ENCODE measurements at places on chromosomes 16 and 17.

- no peak for DNase-seq
Observed at GRCh38 chr16:48452991-48453760, 68.0 kb upstream of the SIAH1 start.

DNA sequence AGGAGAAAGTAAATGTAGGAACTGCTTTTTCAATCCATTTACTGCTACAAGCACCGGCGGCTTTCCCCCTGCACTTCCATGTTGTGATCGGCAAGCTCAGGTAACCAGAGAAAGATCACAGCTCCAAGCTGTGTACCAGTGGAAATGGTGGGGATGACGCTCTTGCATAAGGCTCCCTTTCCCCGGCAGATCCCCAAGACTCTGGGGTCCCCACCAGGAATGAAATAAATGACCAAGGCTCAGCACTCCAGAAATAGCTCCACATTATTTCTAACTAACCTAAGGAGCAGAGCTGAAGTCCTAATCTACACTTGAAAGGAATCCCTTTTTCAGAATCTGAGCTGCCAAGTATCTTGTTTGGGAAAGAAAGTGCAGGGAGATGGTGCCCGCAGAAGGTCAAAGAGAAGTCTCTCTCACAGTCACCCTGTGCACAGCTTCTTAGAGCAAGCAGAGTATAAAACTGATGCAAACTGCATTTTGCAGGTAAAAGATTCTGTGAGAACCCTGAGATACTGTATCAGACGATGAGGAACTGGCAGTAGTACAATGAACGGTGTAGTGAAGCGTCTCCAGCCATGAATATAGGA is 11.1 kb downstream of the GRB2 start:
- DNase-seq: no peak

- no peak for DNase-seq
Observed at GRCh38 chr16:89557690-89558490, 2.6 kb upstream of the RPL13 start.

GRCh38 chr16:3235856-3236669 is 1.1 kb upstream of the ZNF200 start:
- DNase-seq: no peak

DNA sequence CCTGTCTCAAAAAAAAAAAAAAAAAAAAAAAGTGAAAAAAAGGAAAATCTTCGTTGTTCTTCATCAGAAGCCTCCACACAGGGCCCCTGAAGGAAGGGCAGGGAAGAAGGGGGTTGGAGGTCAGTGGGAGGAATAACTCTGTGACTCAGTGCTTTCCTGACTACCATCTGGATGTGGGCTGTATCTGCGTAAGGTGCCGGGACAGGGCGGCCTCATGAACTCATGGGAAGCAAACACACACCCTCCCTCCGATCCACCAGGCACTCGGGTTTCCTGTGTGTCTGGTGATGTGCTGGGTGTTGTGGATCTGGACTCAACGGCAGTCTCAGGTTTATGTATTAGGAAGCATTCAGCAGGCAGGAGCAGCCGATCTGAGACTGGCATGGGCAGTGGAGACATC is 691.6 kb downstream of the WWOX start:
- DNase-seq: no peak

- no peak for DNase-seq
Observed at GRCh38 chr17:14775731-14776492, 475.0 kb downstream of the HS3ST3B1 start.

DNA sequence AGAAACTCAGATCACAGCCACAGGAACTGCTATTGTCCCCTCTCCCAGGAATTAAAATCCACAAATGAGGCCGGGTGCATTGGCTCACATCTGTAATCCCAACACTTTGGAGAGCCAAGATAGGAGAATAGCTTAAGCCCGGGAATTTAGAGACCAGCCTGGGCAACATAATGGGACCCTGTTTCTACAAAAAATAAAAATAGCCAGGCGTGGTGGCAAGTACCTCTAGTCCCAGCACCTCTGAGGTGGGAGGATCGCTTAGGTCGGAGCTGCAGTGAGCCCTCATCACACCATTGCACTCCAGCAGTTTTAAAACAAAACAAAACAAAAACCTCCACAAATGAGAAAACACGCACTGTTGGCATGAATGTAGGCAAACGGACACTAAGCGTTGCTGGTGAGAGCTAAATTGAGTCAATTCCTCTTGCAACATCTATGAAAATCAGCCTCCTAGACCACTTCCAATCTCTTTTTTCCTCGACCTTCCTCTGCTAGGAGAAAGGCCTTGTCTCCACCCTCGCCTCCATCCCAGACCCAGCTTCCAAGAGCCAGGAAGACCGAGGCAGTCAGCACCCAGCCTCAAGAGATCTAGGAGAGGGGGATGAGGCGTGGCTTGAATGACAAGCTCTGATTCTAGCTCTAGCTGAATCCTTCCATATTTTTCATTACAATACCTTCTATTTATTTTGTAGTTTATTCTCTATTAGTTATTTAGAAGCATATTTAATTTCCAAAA is 14.8 kb downstream of the TLE7 start:
- no peak for DNase-seq

DNA sequence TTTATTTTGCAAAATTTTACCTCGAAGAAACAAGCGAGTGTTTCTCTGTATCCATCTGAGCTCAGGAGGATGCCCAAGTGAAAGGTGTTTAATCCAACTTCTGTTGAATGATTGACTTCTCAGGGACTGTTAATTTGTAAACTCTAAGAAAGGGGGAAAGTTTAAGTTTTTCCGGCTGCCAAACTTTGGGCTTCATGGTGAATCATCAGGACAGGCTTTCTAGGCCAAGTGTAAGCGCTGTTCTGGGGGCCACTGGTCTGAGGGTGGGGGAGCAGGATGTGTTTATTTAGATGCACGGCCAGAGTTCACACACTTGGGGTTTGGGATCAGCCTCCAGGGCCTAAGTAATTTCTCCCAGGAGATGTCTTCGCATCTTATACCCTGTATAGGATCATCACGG is 110.4 kb downstream of the PITPNC1 start:
- no peak for DNase-seq

DNA sequence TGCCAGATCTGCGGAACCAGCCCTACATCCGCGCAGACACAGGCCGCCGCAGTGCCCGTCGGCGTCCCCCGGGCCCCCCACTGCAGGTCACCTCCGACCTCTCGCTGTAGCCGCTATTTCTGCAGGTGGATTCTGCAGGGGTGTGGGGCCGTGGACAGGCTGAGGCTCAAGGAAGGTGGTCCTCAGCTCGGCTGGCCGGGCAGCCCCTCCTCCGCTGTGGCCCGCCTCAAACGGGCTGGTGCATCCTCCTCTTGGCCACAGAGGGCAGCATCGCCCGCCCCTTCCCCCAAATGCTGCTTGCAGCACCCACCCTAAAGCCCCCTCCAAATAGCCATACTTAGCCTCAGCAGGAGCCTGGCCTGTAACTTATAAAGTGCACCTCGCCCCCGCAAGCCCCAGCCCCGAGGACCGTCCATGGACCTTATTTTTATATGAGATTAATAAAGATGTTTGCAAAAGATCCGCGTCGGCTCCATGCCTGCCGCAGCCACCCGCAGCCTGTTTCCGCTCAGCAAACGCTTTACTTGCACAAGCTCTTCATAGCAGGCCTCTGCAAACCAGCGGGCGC is 14.9 kb downstream of the SPATA32 start:
- no peak for DNase-seq

DNA sequence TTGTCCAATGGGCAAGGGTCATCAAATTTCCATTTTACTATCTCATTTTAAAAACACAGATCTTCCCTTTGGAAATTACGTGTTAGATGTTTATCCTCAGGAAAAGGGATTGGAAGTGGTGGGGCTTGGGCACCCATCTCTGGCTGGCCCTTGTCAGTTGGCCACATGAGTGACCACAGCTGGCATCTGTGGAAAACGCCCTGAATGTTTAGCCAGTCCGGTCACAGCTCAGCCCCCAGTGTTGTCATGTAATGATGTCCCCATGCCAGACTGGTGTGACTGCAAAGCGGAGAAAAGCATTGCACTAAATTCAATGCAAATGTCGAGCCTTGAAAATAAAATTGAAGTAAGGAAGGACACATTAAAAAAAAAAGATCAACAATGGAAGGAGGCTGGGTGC is 53.0 kb downstream of the TMC6 start:
- no peak for DNase-seq

- DNase-seq: peak; percentile 89
Observed at GRCh38 chr16:29811170-29811895, 660 bp upstream of the PRRT2 start.

DNA sequence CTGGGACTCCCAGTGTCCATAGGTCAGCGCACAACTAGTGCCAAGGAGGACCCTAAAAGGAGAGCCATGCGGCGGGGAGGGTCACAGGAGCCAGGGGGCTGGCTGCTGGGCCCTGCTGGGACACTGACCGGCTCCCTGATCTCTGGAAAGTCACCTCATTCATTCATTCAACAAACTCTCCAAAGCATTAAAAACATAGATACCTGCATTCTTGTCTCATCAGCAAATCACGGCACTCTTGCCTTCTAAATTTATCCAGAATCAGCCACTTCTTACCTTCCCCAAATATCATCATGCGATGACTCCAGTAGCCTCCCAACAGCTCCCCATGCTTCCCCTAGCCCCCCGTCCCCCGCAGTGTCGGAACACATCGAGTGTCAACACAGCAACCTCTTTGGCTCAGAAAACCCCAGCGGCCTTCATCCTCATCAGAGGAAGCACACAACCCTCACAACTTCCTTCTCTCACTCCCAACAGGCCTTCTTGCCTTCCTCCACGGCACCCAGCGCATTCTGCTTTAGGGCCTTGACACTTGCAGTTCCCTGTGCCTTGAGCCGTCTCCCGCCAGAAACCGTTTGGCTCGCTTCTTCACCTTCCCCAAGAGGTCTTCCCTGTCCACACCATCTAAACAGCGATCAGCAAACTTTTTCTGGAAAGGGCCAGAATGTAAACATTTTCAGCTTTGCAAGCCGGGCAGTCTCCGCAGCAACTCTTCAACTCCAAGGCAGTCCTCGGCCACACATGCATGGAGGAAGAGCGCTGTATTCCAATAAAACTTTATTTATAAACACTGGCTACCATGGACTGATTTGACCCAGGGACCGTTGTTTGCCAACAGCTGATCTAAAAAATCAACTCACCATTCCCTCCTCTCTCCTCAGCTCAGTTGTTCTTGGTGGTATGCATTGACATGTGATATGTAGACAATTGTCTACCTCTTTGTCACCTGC is 119.5 kb upstream of the TNRC6C start:
- DNase-seq: no peak

DNA sequence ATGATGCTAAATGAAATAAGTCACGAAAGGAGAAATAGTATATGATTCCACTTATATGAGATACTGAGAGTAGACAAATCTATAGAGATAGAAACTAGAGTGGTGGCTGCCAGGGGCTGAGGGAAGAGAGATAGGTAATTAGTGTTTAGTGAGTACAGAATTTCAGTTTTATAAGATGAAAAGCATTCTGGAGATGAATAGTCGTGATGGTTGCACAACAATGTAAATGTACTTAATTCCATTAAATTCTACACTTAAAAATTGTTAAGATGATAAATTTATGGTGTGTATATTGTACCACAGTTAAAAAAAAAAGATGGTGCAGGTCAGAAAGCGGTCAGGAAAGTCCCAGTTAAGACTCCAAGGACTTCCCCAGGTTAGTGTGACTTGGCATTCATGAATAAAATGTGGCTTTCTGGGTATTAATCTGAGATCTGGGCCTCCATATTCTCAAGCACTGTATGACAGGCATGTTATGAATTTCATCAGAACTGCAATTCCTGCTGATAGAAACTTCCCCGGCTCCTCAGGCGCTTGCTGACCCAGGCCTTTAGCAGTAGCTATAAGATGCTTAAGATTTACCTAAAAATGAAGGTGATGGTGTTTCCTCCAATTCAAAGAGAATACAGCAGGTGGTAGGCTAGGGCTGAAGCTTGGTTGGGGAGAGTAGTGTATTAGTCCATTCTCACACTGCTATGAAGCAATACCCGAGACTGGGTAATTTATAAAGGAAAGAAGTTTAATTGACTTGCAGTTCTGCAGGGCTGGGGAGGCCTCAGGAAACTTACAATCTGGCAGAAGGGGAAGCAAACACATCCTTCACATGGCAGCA is 115.3 kb upstream of the SOX9 start:
- no peak for DNase-seq

GRCh38 chr16:85169333-85170065 is 57.2 kb upstream of the CIBAR2 start:
- DNase-seq: no peak

- no peak for DNase-seq
Observed at GRCh38 chr16:1487395-1488053, 1.2 kb downstream of the PTX4 start.

DNA sequence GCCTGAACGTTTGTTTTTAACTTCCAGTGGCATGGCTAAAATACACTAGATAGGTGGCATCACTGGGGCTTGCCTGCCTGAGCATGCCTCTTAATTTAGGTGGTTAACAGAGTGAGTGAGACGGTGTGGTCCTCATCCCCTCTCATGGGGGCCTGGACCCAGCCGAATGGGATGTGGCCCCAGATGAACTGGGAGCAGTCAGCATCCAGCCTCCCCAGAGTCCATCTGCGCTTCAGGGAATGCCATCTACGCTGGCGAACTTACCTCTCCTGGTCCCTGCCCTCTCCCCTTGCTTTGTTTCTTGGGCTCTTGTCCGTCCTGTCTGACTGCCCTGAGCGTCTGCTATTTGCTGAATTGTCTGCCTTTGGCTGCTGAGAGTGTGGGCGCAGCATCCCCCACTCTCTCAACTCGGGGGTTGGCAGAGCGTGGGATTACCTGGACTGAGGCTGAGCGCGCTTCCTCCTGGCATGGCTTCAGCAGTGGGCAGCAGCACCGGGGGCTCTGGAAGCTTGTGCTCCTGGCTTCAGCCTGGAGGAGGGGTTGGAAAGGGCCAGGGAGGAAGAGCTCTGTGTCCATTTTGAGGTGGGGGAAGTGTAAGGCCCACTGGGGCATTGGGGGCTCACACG is 2.1 kb downstream of the RAB40C start:
- DNase-seq: no peak

DNA sequence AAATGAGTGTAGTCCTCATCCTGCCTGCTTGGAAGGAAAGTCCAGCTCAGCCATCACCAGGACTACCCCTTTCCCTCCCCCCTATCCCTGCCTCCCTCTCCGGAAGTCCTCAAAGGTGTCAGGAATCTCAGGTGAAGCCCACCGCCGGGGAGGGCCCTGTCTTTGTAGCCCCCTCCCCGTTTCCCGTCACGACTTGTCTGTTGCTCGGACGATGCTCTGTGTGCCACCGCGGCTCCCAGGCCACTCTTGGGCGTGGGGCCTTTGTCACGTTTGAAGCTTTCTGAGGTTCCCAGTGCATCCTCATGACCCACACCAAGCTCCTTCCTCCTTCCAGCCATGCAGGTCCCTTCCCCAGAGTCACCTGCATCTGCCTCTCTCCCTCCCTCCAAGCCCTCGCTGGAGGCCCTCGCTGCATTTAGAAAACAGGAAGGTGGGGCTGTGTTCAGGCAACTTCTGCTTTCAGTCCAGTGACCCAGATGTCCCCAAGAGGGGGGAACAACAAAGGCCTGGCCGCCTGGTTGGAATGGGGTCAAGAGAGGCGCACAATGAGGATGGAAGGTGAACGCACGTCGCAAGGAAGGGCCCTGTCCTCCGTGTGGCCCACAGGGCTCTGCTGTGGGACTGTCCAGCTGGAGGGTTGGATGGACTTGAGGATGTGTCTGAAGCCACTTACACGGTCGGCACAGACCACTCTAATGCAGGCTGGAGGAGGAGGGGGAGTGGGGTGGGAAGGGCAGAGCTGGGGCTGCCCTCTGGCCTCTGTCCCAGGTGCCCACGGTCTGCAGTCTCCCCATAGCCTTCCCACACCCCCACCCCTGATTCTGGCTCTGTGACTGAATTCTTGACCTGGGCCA is 59.9 kb downstream of the OR1D5 start:
- no peak for DNase-seq

GRCh38 chr16:25707553-25707952 is 15.8 kb downstream of the HS3ST4 start:
- DNase-seq: no peak

GRCh38 chr17:56798916-56799315 is 34.8 kb downstream of the C17orf67 start:
- no peak for DNase-seq

GRCh38 chr16:54030451-54030850 is 256.1 kb downstream of the IRX3 start:
- DNase-seq: no peak

Data from AG04449 (cell line).